ENCODE measurements at places on chromosomes 16 and 17.

GRCh38 chr17:81549826-81550225 is 2.3 kb downstream of the FAAP100 start:
- no peak for DNase-seq

DNA sequence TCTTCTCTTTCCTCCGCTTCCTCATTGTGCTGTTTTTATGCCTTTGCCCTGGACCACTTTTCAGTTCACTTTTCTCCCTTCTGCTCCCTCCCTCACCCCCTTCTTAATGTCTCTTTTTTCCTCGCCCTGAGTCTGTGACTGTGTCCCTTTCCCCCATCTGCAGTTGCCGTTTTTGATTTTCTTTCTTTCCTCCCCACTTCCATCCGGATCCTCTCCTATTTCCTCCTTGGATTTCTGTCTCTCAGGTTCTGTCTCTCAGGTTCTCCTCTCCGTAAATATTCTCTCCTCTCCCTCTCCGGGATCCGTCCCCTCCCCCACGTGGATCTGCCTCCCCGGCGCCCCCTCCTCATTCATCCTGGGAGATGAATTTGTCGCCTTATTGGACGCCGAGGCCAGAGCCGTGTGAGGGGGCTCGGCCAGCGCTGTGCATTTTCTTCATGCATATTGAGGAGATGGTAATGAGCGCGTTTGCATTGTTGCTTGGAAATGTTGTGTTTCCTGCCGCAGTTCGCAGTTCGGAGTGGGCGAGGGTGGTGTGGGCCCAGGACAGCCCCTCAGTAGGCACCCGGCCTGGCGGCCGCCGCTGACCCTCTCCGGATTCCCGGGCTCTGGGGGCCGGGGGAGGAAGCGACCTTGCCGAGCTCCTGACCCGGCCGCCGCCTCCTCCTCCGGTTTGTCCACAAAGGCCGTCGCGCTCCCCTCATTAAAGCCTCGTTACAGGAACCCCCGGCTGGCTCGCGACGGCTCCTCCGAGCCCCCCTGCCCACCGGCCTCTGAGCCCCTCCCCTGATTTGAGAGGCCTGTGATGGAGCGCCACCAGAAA is 4.5 kb upstream of the IRX3 start:
- no peak for DNase-seq

- no peak for DNase-seq
Observed at GRCh38 chr16:88622125-88622524, 16.2 kb upstream of the IL17C start.

- peak; percentile 57 for DNase-seq
Observed at GRCh38 chr16:71883168-71883848, 674 bp downstream of the ZNF821 start.

DNA sequence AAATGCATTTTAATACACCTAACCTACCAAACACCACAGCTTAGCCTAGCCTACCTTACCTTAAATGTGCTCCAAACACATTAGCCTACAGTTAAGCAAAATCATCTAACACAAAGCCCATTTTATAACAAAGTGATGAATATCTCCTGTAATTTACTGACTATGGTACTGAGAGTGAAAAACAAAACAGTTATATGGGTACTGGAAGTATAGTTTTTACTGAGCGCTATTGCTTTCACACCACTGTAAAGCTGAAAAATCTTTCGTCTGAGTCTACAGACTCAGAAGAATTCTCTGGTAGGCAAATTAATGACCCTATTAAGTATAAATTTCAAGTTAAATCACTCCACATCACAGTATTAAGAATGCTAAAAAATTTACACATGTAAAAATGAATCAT is 3.5 kb downstream of the GRB2 start:
- no peak for DNase-seq

DNA sequence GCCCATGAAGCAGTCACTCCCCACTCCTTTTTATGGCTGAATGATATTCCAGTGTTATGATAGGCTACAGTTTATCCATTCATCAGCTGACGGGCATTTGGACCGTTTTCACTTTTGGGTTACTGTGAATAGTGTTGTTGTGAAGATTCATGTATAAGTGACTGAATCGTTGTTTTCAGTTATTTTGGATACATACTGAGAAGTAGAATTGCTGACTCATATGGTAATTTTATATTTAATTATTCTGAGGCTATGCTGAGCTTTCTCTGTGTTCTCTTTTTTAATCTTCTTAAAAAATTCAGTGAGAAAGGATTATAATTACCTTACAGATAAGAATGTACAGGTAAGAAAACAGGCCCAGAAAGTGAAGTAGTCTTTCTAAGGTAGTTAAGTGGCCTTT is 117.9 kb upstream of the MPHOSPH6 start:
- DNase-seq: no peak

- no peak for DNase-seq
Observed at GRCh38 chr16:30525844-30526136, 576 bp downstream of the ZNF768 start.

DNA sequence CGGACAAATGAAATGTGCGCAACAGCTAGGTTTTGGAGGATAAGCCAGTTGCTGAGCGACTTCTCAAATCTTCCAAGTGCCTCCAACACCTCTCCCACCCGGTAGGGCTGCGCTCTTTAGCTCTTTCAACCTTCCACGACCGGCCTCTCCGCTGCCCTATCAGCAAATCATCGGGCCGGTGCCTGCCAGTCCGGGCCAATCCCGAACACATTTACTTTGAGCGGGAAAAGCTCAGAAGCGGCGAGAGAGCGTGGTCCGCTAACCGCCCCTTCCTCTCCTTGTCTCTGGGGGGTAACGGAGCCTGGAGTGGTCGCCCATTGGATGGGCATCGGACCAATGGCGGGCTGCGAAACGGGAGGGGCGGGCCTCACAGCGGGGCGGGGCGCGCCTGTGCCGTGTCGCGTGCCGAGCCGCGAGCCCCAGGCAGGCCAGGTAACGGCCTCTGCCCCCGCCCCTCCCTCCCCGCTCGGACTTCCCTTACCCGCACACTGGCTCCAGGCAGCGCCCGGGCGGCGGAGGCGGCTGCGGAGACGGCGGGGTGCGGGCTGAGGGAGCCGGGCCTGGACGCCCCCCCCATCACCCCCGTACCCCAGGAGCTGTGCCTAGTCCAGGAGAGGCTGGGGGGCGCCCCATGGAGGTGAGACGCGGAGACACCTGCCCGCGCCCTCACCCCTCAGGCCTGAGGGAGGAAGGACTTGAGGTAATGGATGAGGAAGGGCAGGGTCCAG is at the start of gene MEIOC:
Gene MEIOC (plus strand): TSS at position 486 of the 728 bp plus-strand sequence. CDS start 146 bp downstream, at position 632.
- DNase-seq: no peak

DNA sequence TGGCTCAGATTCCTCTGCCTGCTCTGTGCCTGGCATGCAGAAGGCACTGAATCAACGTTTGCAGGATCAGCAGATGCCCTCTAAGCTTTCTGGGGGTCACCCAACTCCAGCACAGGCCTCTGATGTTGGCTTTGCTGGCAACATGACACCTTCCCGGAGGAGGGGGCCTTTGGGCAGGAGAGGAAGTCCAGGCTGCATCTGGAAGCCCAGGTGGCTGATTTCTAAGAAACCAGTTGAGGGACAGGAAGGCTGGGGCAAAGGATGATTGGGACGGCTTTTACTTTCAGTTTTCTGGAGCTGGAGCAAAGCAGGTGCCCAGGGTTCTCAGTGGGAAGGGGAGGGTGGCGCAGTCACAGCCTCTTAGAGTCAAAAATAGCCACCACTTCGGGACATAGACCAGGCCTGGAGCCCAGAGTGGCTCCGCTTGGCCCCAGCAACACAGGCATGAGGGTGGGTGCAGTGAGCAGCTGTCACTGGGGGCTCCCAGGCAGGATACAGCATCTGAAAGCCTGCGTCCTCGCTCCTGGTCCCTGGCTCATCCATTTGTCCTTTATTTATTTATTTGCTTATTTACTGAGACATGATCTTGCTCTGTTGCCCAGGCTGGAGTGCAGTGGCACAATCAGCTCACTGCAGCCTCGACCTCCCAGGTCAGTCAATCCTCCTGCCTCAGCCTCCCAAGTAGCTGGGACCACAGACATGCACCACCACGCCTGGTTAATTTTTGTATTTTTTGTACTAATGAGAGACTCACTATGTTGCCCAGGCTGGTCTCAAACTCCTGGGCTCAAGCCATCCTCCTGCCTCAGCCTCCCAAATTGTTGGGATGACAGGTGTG is 15.1 kb downstream of the SOCS1 start:
- peak; percentile 74 for DNase-seq

- DNase-seq: no peak
Observed at GRCh38 chr16:1387331-1387730, 27.2 kb downstream of the UNKL start.

DNA sequence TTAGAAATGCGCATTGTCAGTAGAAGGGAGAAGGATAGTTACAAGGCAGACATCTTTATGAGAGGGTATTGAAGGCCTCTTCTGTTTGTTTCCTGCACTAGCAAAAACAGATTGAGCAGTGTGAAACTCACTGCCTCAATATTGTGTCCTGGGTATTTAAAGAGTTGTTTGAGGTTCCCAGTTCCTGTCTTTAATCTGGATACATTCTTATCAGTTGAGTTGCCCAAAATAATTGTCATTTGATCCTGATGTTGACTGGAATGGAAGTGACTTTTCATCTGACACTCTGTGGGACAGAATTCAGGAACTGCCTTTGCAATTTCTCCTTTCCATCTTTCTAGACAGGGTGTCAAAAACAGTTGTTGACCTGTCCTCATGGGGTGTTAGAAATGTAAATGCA is 1.7 kb downstream of the ATP6V0A1 start:
- no peak for DNase-seq

DNA sequence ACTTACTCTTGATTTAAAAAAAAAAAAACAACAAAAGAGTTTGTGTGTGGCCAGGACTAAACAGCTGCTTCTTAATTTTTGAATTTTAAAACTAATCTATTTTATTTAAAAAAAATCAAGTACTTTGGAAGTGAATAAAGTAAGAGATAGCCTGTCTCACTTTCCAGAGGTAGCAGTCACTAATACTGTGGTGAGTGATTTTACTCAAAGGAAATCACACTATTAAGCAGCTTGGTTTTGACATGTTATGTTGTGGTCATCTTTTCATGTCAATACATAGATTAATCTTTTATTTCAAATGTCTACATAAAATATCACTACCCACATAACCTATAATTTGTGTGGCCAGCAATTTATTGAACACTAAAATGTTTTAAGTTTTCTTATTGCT is 102.2 kb upstream of the HLF start:
- DNase-seq: no peak

DNA sequence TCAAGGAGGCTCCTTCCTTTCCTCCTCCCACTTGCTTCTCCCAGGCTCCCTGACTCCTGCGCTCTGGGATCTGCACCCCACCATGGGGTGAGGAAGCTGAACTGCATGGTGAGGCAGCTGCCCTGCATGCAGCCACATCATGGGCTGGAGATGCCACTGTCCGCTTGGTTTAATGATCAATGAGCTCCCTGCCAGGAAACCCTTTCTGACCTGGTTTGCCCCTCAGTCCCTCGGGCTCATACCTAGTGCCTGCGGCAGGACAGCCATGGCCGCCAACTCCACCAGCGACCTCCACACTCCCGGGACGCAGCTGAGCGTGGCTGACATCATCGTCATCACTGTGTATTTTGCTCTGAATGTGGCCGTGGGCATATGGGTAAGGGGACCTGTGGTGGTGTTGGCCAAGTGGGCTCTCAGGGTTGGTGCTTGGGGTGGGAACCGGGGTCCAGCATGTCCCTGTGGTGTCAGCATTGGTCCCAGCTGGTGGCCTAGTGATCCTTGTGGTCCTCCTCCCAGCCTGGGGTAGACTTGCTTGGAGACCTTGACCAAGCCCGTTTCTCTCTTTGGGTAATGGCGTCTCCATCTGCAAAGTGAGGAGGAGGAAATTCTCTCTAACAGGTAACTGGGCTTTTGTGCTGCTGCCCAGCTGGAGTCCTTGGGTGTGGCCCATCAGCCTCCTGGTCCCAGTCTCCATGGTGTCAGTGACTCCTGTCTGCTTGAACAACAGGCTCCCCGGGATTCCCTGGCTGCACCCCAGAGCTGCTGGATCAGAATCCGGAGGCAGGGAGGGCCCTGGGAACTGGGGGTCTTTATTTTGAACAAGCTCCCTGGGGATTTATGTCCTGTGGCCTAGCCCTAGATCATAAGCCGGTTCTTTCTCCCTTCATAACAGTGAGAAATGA is at the start of gene SLC5A10:
Gene SLC5A10 (plus strand): TSS at position 225 of the 902 bp plus-strand sequence. CDS start 41 bp downstream, at position 266.
- no peak for DNase-seq

- no peak for DNase-seq
Observed at GRCh38 chr17:49557312-49558024, 18.2 kb upstream of the NXPH3 start.

DNA sequence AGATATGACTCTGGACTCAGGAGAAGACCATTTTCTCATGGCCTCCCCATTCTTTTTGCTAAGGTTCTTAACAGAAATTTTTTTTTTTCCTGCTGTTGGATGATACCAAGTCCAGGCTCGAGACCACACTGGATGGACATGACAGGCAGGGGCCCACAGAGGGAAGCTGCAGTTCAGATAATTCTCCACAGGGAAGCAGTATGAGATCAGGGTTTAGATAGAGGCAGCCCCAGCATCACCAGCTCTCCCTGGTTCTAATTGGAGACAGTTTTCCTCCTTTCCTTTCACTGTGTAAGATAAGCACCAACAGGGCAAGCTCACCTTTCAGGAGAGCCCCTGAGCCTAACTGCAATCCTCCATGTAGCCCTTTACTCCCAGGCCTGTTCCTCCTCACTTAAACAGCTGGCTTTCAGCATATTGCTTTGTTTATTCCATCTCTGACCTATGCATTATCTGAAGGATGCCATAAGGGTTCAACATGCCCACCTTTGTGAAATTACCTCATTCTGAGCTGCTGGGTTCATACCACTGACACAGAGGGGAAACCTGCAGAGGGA is 108.1 kb downstream of the SNX11 start:
- no peak for DNase-seq

- no peak for DNase-seq
Observed at GRCh38 chr17:35185849-35186248, 8.3 kb downstream of the SLC35G3 start.

DNA sequence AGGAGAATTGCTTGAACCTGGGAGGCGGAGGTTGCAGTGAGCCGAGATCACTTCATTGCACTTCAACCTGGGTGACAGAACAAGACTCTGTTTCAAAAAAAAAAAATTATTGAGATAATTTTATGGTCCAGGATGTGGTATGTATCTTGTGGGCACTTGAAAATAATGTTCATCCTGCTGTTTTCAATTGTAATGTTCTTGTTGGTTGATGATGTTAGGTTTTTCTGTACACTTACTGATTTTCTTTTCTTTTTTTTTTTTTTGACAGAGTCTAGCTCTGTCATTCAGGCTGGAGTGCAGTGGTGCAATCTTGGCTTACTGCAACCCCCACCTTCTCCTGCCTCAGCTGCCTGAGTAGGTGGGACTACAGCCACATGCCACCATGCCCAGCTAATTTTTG is 29.7 kb downstream of the TBX21 start:
- DNase-seq: no peak

DNA sequence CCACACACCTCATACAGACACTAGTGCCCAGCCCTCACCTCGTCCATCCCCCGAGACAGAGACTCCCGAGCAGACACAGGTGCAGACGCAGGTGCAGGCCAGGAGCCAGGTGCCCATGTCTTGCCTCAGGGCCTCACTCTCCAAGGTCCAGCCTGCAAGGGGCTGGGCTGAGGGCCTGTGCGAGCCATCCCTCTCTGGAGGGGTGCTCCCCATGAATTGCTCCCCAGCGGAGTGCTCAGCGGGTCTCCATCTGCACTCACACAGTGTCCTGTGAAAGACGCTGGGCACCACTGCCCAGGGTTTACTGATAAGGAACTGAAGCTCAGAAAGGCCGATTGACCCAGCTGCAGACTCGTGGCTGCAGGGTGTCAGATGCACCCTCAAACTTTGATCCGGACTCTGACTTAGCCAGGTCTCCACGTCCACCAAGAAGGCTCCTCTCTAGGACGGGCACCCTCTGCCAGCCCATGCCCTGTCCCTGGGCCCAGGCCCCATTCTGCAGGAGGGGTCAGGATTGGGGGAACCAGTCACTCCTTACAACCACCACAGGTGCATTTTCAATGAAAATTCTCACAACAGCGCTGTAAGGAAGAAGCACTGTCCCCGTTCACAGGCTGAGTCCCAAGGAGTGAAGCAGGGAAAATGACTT is 16.9 kb downstream of the POLR3K start:
- no peak for DNase-seq

Measured in left ventricle myocardium superior (tissue), 1 donor.